Hypothalamus (tissue), 51 donors: ENCODE measurements at places on chromosomes 2 and 18.

GRCh38 chr2:96489663-96490062, 15.5 kb downstream of the NEURL3 start:
- DNase-seq: no peak

DNA sequence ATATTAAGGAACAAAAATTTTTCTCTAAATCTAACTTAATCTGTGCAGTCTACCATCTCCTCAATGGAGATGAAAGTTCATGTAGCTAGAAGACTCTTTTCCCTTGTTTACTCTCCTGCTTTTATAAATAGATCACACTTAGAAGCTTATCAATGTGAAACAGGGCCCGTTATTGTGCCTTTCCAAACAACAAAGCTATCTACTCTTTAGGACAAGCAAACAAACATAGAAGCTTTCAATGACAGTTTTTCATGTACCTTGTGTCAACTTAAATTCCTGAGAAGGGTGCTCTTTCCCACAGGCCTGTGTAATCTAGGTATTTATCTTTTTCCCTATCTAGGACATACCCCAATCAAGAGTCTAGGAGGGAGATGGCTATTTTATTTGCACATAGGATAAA, 247.8 kb upstream of the CWC22 start:
- no peak for DNase-seq

- DNase-seq: no peak
Measured at GRCh38 chr2:96115631-96116423, 544 bp downstream of the ADRA2B start.

DNA sequence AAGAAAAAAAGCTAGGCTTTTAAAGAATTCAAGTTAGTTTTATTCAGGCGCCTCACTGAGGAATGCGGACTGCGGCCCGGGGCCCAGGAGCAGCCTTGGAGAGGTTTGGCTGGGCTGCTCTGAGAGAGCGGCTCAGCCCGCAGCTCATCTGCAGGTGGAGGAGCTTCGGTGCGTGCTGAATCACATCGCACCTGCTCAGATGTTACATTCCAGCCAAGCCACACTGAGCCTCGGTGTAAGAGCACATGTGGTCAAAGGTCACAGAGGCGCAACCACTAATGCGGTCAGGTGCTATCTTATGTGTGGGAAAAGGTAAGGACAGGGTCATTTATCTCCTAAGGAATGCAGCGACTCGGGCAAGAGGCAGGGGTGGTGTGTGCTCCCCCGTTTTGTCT, 17.1 kb upstream of the CNDP1 start:
- DNase-seq: no peak

- DNase-seq: no peak
Measured at GRCh38 chr2:31381601-31382000, 32.9 kb downstream of the XDH start.

- no peak for DNase-seq
Measured at GRCh38 chr2:186307871-186308270, 178.2 kb upstream of the ZC3H15 start.

DNA sequence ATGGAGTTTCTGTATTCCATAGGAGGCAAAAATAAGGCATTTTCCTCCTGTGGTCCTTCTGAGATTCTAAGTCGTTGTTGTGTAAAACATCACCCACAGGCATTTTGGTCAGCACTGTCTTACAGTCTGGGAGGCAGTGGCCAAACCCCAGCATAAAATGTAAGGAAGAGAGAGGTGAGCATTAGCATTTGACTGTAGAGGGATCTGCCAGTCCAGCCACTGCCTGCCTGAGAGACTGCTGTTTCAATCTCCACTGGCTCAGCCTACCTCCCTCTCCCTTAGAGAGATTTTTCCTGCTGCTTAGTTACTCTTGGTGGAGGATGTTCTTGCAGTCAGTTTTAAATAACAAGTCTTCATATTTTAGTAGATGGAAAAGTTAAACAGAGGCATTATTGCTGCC, 77.0 kb downstream of the ARHGEF33 start:
- no peak for DNase-seq

GRCh38 chr2:135768863-135769262, 27.2 kb downstream of the UBXN4 start:
- no peak for DNase-seq

- DNase-seq: no peak
Measured at GRCh38 chr2:170717599-170717963, 2.4 kb downstream of the SP5 start.

- no peak for DNase-seq
Measured at GRCh38 chr2:181836583-181836982, 54.9 kb upstream of the ITPRID2 start.

- DNase-seq: no peak
Measured at GRCh38 chr2:218077464-218078216, 8.6 kb downstream of the RUFY4 start.

- DNase-seq: no peak
Measured at GRCh38 chr2:7029291-7030059, 112.3 kb downstream of the RNF144A start.

DNA sequence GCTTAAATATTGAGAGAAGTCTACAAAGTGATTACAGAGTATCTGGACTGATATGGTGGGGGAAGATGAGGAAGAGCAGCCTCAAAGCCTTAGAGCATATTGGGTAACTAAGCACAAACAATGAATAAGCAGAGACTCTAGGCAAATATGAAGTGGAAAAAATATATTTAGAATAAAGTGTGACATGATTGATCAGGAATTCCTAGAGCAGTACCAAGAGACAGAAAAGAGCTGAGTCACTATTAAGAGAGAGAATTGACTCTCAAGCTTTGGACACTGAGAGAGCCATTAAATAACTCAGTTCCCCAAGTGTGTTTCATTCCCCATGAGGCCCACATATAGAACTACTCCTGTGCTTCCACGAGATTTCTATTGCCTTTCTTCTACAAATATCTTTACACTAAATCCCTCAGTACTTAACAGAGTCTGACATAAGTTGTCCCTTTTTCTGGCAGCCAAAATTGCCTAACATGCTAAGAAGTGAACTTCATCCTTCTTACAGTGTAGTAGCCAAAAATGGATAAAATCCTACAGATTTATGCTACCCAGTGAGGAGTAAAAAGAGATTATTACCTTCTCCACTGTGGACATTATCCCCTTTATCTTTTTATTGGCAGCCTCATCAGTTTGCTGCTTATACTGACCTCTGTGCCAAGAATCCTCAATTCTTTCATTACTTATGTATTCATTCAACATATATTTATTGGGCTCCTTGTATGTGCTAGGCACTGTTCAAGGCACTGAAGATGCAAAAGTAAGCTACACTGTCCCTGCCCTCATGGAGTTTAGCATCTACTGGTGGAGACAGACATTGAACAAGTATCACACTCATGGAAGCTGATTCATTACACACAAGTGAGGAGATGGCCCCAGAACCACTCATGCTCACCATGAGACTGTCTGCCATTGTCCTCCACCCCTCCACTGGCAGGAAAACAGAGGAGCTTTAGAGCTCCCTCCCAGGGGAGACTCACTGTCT, 45.4 kb downstream of the SLC40A1 start:
- DNase-seq: no peak

DNA sequence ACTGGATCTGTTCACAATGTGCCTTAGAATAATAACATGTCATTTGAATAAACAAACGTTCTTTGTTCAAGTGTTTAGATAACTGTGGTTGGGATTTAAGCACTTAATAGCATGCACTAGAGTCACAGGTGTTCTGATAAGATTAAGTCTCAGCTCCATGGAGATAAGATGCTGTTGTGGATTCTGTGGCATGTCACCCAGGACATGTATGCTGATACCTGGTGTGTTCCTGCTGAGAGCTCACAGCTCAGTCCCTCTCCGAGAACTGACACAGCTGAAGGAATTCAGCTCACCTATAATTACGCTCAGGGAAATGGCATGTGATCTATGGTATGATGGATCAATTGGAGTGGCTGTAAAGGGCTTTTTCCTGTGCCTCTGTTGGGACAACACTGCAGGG, 75.4 kb upstream of the ST6GAL2 start:
- DNase-seq: no peak

DNA sequence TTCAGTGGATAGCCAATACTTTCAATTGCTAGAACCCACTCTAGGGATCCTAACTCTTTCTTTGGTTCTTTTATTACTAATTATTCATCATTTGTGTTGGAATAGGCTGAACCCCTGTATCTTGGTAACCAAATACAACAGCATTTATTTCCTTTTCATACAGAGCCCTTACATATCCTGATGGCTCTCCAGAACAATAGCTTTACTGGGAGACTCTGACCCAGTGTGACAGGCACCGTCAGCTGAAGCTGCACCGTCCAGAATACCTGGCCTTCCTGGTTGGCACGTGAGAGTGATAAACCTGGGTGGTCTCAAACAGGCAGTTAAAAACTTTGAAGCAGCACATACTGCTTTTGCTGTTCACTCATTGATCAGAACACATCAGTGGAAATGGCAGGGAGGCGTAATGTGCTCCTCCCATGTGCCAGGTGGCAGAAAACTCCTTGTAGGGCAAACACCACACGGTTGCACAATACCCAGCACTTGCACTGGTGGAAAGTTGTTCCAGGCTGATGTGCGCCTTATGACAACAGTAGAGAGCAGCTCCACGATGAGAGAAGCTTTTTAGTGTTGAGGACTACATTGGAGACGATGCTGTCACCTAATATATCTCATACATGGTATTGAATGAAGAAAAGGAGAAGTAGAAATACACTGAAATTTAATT, 456.2 kb downstream of the PARD3B start:
- no peak for DNase-seq

GRCh38 chr2:31216734-31217133, 581 bp downstream of the CAPN14 start:
- no peak for DNase-seq

GRCh38 chr2:211868996-211869533, 669.5 kb downstream of the ERBB4 start:
- DNase-seq: no peak

DNA sequence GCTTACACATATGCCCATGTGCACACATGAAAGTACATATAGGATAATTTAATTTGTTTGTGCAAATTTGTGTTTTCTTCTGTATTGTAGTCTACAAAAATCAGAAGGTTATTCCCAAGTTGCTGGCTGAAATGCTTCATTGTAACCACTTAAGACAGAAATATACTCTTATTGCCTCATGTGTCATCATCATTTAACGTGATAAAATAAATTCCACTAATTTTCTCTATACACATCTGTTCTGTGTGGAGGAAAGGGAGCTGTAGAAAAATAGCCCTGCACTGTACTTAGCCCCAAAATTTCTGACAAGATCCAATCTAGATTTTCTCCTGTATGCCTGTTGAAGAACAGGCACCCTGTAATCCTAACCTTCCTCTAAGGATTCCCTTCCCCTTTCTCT, 20.4 kb upstream of the NR4A2 start:
- DNase-seq: no peak

GRCh38 chr2:45745231-45745630, 93.8 kb downstream of the PRKCE start:
- DNase-seq: no peak

- DNase-seq: no peak
Measured at GRCh38 chr2:4903656-4904348, 788.4 kb upstream of the SOX11 start.

DNA sequence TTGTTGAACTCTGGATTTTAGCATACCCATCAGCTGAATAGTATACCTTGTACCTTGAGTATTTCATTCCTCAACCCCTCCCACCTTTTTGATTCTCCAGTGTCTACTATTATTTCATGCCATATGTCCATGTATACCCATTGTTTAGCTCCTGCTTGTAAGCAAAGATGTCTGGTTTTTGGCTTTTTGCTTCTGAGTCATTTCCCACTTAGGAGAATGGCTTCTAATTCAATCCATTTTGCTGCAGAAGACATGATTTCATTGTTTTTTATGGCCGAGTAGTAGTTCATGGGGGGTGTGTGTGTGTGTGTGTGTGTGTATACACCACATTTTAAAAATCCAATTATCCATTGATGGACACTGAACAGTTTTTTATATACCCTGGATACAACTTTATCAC, 24.3 kb upstream of the MOCOS start:
- no peak for DNase-seq
